ENCODE measurements at places on chromosomes 1 and 21. TPM values are rescaled to one million over a fixed set of nuclear protein-coding genes. Genes with fewer than 3 reads are reported as not detected.

ZNF683 gene
- not detected for total RNA-seq

IL12RB2 gene
- total RNA-seq, result 1.6 TPM

RXRG gene
- not detected for total RNA-seq

DYNLT4 gene
- 1.2 TPM for total RNA-seq

GNG4 gene
- total RNA-seq, result 0.20 TPM

KIF14 gene
- total RNA-seq, result 0.20 TPM

ADAM30 gene
- not detected for total RNA-seq

LYPD8 gene
- not detected for total RNA-seq

RCC2 gene
- total RNA-seq, result 47.2 TPM

NUP210L gene
- 0.11 TPM for total RNA-seq

RGS8 gene
- not detected for total RNA-seq

SRP9 gene
- total RNA-seq, result 112 TPM

KCTD3 gene
- total RNA-seq, result 38.1 TPM

C1orf185 gene
- total RNA-seq, result not detected

C1QB gene
- 391 TPM for total RNA-seq

ZNF695 gene
- total RNA-seq, result not detected

Data from upper lobe of left lung (tissue), 6 donors.